Mucosa of descending colon (tissue), 3 donors: ENCODE measurements at places on chromosomes 12 and 14. TPM values are rescaled to one million over a fixed set of nuclear protein-coding genes. Genes with fewer than 3 reads are reported as not detected.

TSPAN19 gene
- total RNA-seq = 1.2 TPM

TAS2R46 gene
- total RNA-seq = 0.98 TPM

GRCh38 chr12:128693115-128693514 lies 130.6 kb downstream of the SLC15A4 start:
- no peak for DNase-seq

GRCh38 chr14:100850841-100851585 lies 25.1 kb downstream of the MEG3 start:
- peak; percentile 87 for DNase-seq

DNA sequence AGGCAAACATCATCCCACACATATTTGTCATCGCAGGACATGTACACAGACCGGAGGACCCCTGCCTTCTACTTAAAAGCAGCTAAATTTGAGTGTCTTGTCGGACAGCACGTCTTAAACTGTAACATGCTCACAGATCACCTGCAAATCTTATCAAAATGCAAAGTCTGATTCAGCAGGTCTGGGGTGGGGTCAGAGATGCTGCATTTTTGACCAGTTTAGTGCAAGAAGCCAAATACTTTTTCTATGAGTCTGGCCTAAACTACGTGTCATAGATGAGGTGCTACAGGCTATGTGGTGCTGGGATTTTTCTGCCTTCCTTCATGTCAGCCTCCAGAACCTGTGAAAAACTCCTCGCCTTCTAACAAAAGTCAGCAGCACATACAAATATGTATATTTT lies 178.8 kb upstream of the LHX5 start:
- DNase-seq = no peak

DNA sequence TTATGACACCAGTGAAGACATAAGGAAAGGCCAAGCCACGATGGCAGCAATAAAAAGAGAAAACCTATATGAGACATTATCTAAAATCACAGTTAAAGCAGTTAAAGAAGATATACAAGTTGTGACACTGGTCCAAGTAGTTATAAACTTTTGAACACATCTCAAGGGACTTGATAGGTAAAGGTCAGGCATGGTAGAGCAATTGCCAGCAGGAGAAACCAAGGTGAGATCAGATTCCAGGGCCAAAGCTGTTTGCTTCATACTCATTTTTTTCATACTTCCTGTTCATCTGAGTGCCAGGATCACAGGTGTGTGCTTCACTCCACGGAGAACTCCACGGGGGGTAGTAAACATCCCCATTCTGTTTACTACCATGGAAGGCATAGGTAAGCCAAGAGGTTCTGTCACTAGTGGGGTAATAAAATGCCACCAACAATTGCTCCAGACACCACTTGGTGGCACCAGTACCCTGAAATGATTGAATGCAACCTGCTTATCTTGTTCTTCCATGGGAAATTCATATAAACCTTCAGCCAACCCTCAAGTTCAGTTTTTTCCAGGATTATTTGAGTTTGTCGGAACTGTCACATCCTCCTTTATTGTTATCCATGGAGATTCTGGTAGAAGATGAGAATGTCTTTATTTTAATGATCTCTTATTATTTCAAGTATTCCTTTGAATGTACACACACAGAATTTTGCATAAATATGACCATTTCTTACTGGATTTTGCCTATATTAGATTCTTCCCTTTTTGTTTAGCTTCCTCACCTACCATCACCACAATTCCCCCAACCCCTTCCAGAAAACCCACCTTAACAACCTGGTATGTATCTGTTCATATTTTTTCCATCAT lies 59.2 kb upstream of the TSPAN8 start:
- no peak for DNase-seq
